BJ (cell line): ENCODE measurements at places on chromosomes 2 and 18. TPM values are rescaled to one million over a fixed set of nuclear protein-coding genes. Genes with fewer than 3 reads are reported as not detected.

Gene SKOR2
- not detected in 2 replicates for polyA plus RNA-seq

- no peak for DNase-seq
Measured at GRCh38 chr2:17538844-17539554, 1.5 kb upstream of the VSNL1 start.

DNA sequence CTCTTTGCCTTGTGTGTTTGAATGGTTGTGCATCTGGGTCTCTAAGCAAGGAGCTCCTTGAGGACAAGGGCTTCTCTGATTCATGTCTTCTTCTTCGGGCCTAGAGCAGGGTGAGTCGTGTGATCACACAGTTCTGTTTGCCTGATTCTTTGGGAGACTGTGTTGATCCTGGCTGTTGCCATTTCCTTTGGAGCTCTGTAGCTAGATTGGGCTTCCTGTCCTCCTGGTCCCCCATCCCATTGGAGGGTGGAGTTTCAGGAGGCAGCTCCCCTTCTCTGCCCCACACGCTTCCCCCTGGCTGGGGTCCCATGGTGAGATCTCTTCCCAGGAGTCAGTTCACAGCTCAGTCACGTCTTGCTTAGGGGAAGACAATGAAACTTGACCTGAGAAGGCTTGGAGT, 92.8 kb downstream of the TRIB2 start:
- DNase-seq, result no peak

- DNase-seq, result no peak
Measured at GRCh38 chr18:23257686-23258565, 122.6 kb downstream of the CABLES1 start.
